Fibroblast of lung (primary cell): ENCODE measurements at places on chromosomes 12 and 14. TPM values are rescaled to one million over a fixed set of nuclear protein-coding genes. Genes with fewer than 3 reads are reported as not detected.
A peak's percentile ranks its signal among the peaks of the same experiment; 100 is the strongest.

GRCh38 chr14:54369343-54369742 is 27.5 kb upstream of the CDKN3 start:
- DNase-seq = no peak

The NINJ2 gene
- 0.66 and 1.3 TPM in 2 replicates for total RNA-seq

DNA sequence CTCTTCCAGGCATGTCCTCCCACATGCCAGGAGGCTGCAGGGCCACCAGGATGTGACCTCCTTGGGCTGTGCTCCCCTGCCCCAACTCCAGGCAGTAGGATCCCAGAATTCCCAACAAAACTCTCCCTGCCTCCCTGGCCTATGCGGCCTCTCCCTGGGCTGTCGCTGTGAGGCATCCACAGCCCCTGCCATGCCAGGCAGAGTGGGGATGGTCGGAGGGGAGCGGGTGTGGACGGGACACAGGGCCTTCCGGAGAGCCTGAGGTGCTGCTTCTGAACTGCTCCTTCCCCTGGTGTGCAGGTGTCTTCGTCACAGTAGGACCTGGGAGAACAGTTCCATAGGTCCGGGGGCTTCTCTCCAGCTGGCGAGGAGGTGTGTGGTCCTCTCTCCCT is 18.3 kb downstream of the GPR132 start:
- no peak for DNase-seq

GRCh38 chr12:91637789-91638624 is 455.4 kb upstream of the DCN start:
- DNase-seq = no peak

The GALNT16 gene
- total RNA-seq = 8.5 and 9.6 TPM in 2 replicates

The PRH1 gene
- 8.7 and 19.2 TPM in 2 replicates for total RNA-seq

- no peak for DNase-seq
These were observed 34.2 kb upstream of the OTX2 start for GRCh38 chr14:56844406-56845002.

- DNase-seq = no peak
These were observed 11.1 kb upstream of the GPR132 start for GRCh38 chr14:105076296-105076804.

- DNase-seq = no peak
These were observed 878.7 kb downstream of the DIO2 start for GRCh38 chr14:79332504-79333197.

DNA sequence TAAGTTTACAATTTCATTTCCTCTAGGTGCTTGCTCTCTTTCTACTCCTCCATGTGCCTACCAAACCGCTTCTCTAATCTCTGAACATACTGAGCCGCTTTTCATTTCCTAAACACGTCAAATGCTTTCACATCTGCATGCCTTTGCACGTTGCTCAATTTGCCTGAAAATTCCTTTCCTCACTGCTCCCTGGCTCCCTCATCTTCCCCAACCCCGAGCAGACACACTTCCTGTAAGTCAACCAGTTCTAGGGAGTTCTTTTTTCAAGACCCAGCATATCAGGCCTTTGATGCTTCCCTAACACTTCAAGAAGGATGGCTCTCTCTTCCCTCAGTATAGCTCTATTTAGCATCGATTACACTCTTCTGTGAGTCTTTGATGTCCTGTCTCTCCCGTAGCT is 50.3 kb downstream of the LMO3 start:
- no peak for DNase-seq

DNA sequence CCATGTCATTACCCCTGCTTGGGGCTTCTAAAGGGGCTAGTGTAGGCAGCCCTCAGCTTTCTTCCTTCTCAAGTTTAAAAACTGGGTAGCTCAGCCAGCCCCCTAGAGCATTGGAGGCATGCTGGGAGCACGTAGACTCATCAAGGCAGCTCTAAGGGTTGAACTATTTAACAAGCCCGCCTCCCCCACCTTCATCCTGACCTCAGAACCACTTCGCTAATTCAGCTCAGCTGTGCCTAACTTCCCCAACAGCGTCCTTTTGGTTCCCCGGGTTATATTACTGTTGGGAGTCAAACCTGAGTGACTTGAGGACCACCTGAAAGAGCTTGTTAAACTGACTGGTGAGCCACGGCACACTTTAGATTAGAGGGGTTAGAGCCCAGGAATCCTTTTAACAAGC is 30.1 kb downstream of the MAX start:
- no peak for DNase-seq

DNA sequence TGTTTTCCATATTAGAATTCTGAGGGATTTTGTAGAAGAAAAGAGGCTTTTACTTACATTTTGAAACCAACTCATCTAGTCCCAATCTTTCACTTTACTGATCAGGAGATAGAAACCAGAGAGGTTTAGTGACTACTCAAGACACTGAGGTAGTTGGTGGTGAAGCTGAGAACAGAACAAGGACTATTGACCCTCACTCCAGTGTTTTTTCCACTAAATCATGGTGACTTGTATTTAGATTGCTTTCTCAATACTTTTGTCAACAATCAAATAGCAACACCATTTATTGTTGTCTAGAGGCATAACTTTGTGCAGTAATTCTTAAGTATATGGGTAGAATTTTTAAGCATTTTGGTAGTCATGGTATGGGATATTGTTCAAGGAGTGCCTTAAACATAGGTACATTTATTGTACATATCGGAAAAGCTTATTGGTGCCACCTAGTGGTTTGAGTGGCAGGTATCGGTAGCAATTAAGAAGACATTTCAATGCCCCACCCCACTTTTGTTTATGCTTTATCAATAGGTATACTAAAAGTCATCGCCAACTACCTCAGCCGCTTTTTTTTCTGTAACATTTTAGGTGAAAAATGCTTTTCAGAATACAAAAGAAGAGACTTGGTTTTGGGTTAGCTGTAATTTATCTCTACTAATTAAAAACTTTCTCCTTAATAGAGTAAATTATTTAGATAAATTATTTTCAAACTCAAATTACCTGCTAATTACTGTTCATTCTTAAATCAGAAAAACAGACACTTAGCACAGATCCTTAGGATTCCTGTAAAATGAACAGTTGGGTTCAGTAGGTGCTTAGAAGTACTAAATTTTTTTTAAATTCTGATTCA is 47.3 kb upstream of the PAWR start:
- DNase-seq = peak; percentile 76

The NEUROD4 gene
- not detected in 2 replicates for total RNA-seq

DNA sequence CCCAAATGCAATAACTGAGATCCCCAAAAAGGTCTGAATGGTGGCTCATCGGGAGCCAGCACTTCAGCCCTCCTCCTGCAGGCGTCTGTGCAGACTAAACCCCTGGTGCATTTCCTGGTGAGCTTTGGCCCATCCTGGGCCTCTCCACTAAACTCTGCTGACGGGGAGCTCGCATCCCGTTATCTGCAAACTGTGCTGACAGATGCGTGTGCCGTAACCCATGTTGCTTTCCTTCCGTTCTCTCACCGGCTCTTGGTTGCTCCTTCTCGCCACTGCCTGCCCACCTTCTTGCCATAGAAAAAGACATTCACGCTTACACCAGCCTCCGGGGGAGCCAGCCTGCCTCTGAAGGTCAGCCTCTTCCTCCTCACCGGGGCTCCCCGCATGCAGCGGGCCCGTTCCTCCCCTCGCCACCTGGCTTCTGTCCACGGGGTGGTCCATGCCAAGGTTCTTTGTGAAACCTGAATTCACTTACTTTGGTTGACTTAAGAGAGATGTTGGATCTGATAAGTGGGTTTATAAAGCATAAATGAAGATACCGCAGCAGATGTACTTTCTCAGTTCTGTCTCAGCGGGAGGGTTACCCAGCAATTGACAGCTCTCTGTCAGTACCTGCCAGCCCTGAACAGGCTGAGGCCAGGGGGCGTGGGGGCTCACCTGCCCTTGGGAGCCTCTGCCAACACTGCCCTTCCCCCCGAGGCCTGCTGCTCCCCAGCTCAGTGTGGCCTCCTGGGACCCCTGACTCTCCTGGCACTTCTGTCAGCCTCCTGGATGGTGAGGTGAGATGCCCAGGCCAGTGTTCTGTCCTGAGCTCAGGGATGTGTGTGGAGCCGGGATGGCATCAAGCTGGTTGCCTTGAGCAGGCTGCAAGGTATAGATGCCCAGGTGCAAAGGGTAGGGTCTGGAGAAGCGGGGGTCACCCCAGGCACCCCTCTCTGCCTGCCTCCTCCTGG is 14.2 kb downstream of the ZFYVE21 start:
- no peak for DNase-seq

GRCh38 chr12:5963515-5963914 is 18.5 kb upstream of the ANO2 start:
- DNase-seq = no peak

DNA sequence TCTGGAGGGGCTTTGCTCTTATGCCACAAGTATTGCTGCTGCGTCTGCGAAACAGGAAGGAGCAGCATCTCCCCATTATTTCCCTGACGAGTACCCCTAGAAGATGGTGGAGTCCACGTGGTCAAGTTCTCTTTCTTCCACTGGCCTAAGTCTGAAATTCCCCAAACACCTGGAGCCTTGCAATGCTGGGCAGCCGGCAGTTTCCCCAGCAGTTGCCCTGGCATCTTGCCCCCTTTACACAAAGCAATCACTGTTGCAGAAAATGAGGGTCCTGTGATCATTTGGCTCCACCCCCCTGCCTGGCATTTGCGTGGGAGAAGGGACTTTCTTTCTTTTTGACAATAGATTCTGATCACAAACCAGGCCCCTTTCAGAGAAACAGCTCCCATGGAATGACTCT is 56.9 kb downstream of the FOS start:
- DNase-seq = no peak

The DNAH10 gene
- 0.26 and 0.33 TPM in 2 replicates for total RNA-seq

DNA sequence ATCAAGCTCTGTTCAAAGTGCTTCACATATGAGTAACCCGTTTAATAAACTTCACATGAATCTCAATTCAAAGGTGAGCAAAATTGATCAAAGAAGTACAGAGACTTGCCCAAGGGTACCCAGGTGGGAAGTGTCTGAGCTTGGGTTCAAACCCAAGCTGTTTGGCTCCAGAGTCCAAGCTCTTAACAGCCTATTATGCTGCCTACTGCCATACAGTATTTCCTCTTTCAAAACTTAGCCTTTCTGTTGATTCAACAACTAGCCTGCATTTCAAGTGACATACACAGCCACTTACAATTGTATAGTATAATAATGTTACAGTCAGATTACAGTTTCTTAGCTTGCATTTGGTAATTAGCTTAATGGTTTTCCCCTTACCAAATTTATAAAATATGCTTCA is 29.7 kb downstream of the FRMD6 start:
- no peak for DNase-seq

The CACNA1C gene
- total RNA-seq = 7.4 and 11.4 TPM in 2 replicates

The BCL2L14 gene
- total RNA-seq = not detected in 2 replicates

- DNase-seq = no peak
These were observed 53.3 kb downstream of the BDKRB1 start for GRCh38 chr14:96309133-96309895.

DNA sequence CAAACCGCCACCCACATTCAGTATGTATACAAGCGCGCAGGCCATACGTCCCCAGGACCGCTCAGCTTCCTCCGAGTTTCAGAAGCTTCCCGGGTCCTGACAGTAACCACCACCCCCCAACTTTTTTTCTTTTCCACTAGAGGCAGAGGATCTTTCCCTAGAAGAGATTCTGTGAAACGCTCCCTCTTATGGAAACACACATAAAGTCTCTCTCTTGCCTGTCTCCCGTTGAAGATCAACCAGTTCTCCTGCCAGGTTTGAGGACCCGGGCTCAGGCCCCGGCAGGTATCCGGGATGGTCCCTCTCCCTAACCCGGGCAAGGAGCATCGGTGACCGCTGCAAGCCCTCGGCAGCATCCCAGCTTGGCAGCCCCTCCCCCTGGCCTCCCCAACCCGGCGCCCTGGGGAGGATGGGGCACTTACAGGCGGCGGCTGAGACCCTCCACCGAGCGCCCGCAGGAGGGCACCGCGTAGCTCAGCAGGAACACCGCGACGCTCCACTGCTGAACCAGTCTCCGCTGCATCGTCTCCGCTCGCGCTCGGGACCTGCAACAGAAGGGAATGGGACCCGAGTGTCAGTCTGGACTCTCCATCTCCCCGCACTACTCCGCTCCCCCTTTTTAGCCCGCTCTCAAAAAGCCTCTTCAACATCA is 3.4 kb downstream of the PTHLH start:
- DNase-seq = peak; percentile 49

GRCh38 chr14:58815794-58816193 is 178.0 kb downstream of the DACT1 start:
- DNase-seq = no peak

DNA sequence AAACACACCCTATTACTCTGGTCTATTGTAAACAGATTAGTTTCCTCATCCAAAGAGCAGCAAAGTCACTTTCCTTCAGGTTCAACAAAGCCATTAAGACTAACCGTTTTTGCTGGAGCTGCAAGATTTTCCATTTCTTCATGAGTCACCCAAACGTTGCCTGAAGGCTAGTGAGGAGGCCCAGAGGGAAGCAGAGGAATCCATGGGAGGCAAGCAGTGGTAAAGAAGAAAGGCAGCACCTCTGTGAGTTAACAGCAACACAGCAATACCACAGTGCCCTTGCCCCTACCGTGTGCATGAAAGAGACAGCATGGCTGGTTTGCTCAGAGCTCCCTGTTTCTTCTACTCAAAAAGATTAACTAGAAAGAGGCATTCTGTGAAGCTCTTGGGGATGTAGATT is 206.3 kb downstream of the ACSS3 start:
- DNase-seq = peak; percentile 27

DNA sequence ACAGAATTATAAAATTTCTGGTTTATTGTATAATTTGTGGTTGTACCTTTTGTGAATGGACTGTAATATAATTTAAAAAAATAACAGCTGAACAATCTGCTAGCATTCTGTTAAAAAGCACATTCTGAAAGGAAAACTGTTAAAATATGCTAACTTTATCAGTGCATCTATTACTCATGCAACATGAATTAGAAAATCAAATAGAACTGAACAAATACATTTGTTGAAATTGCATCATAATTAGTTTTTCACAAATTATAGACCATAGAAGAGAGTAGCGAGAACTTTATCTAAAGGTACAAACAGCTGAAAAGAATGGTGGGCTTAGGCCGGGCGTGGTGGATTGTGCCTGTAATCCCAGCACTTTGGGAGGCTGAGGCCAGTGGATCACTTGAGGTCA is 33.0 kb downstream of the PTPN21 start:
- DNase-seq = peak; percentile 12

- no peak for DNase-seq
These were observed 167.1 kb downstream of the CHST11 start for GRCh38 chr12:104623883-104624282.

The TAS2R50 gene
- 1.3 and 2.3 TPM in 2 replicates for total RNA-seq

DNA sequence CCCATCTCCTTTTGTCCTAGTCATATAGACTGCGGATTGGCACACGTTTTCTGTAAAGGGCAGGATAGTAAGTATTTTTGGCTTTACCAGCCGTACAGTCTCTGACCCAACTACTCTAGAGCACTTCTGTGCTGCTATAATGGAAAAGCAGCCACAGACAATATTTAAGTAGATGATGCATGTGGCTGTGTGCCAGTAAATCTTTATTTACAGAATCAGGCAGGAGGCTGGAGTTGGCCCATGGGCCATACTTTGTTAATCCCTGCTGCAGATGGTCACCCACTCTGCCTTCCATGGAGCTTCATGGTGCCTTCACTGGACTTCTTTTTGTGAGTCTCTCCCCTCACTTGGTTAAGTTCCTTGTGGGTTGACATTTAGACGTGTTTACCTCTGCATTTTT is 584.5 kb upstream of the TBX3 start:
- no peak for DNase-seq

The TCL1A gene
- not detected in 2 replicates for total RNA-seq
